ENCODE measurements at places on chromosomes 5 and 9.
A peak's percentile ranks its signal among the peaks of the same experiment; 100 is the strongest.

DNA sequence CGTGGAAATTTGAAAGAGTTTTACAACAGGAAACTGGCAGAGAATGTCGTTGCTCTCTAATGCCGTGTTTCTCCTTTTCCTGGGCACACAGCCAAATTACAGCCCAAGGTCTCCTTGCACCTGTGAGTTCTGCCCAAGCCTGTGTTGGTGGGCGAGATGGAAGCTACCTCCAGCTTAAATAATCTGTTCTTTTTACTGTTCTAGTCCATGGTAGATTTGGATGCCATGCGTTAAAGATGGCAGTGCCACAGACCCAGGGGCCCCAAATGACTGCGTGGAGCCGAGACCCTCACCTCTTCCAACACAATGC lies 92.6 kb upstream of the IRX4 start:
- no peak for DNase-seq

DNA sequence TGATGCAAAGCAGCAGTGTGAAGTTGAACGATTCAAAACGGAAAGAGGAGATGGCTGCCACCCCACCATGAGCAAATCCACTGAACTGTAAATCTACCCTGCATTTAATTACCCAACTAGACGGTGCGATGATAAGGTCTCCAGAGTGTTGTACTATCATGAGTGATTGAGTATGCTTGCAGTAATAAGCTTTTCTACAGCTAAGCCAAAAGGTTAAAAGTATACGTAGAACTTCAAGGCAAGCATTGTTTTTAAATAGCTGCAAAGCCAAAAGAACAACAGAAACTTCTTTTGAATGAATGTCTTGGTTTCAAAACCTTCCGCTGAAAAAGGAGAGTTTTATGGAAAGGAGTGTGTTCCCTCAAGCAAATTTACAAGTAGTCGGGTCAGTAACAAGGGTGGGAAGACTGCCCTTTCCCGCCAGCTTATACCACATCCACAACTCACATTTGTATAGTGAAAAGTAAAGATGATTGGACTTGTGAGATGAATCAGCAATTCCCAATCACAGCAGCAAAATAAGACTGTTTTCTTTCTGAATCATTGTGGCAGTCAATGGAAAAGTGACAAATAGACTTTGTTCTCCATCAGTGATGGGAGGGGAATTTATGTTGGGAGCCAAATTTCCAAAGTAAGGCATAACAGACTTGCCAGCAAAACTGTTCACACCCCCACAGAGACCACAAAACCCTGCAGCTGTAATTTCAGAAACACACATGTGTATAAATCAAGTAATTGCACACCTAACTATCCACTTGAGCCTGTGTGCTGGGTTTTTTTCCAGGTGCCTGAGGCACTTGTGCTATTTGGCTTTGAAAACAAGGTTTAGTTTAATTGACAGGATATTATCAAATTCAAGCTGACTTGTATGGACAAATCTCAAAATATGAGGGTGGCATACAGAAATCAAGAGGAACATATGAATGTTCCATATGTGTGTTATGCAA lies 407.7 kb upstream of the GRAMD2B start:
- DNase-seq, result no peak

GRCh38 chr5:160627921-160628618 lies 206.4 kb downstream of the PTTG1 start:
- no peak for DNase-seq

DNA sequence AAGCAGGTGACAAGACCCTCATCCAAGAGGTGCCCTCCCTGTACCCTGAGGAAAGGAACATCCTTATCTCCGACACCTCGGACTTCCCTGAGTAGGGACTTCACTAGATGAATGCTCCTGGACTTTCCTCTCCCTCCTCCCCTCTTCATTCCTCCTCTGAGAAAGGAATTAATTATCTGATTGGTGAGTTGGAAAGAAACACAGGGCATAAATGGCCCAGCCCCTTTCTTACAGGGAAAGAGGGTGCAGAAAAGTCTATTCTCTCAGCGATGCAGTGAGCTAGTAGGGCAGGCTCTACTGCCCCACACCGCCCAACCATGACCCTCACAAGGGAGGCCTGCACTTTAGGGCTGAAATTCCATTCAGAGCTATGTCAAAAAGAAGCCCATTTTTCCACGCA lies 87.5 kb downstream of the TTC39B start:
- DNase-seq, result no peak

DNA sequence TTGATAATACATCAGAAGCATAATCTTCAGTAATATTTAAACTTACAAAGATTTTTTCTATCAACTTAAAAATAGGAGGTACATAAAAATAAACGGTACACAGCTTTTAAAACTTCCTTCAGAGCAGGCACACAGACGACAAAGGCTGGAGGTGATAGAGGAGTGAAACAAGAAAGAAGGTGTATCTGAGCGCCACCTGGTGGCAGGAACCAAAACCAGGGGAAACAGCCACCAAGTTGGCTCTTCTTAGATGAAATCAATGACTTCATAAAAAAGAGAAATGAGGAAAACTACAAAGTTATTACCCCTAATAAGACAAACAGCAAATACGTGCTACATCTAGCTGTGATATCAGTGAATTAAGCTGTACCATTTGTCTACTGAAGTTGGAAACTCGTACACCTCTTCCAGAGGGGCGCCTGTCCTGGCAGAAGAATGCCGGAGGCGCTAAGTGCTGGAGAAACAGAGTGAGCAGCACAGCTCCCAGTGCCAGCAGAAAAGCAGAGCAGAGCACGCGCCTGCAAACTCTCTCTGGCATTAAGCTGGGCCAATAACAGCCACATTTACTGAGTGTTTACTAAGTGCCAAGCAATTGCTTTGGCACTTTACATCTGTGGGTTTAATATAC lies 85.9 kb downstream of the SETX start:
- peak; percentile 53 for DNase-seq

GRCh38 chr9:104304925-104305324 lies 199.1 kb upstream of the OR13F1 start:
- DNase-seq, result no peak

GRCh38 chr5:177405312-177405711 lies 4.1 kb downstream of the F12 start:
- DNase-seq, result no peak

GRCh38 chr5:169796731-169797130 lies 159.7 kb downstream of the DOCK2 start:
- DNase-seq, result no peak

DNA sequence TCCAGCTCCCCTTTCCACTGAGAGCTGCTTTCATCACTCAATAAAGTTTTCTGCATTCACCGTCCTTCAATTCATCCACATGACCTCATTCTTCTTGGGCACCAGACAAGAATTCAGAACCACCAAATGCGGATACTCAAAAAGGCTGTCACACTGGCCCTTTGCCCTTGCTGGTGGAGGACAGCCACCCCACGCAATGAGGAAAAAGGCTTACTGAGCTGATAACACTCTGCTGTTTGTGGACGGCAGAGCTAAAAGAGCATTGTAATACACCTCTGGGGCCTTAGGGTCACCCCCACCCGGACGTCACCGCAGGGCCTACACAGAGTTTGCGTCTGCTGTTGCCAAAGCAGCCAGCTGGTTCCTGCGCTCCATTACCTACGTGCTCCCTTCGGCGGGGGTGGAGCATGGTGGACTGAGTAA lies 51.2 kb upstream of the ZNF608 start:
- DNase-seq, result no peak

DNA sequence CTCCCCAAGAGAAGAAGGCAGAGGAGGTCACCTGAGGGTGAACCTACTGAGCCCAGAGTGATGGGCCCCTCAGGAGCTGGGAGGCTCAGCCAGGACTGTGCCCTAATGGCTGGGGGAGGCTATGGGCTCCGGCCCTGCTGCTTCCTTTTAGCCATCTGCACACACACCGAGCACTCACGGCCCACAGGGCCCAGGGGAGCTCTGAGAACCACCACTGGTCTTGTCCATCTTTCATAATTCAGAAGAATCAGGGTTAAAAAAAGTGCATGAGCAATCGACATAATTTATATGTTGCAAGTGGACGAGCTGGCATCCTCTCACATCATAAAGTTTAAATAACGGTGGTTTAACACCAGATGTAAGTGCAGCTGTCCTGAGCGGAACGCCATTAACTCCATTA lies 162.1 kb downstream of the FSTL4 start:
- DNase-seq, result no peak

DNA sequence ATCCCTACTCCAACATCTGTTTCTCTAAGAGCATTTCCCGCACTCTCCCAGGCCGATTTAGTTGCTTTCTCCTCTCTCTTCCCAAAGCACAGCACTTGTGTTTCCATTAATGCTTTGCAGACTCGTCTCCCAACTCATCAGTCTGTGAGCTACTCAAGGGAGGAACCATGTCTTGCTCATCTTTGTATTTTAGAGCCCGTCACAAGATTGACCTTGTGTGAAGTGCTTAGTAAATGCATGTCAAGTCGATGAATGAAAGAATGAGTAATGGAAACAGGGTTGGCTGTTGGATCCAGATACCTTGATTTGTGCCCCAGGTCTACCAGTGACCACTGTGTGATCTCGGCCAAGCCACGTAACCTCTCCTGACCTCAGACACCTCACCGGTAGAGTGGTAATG lies 99.3 kb downstream of the KLF4 start:
- DNase-seq, result no peak

Data from stimulated activated CD4-positive, alpha-beta T cell treated with anti-CD3 and anti-CD28 coated beads, Interleukin-1b, Interleukin-23, amount 100 ng/mL, for 4 hours (primary cell).